Suppressor macrophage treated with lipopolysaccharide for 1 hour (primary cell): ENCODE measurements at places on chromosomes 13 and 19.
A peak's percentile ranks its signal among the peaks of the same experiment; 100 is the strongest.

- no peak for DNase-seq
These were observed 7.2 kb upstream of the EPHX3 start for GRCh38 chr19:15239337-15239949.

GRCh38 chr19:51256155-51256625 lies 5.3 kb downstream of the SIGLECL1 start:
- DNase-seq = no peak

DNA sequence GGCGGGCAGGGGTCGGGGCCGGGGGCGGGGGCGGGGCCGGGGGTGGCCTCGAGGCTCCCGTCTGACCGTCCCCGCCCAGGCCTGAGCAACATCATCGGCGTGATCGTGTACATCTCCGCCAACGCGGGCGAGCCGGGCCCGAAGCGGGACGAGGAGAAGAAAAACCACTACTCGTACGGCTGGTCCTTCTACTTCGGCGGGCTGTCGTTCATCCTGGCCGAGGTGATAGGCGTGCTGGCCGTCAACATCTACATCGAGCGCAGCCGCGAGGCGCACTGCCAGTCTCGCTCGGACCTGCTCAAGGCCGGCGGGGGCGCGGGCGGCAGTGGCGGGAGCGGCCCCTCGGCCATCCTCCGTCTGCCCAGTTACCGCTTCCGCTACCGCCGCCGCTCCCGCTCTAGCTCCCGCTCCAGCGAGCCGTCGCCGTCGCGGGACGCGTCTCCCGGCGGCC lies 9.4 kb upstream of the CACNG6 start:
- peak; percentile 22 for DNase-seq

DNA sequence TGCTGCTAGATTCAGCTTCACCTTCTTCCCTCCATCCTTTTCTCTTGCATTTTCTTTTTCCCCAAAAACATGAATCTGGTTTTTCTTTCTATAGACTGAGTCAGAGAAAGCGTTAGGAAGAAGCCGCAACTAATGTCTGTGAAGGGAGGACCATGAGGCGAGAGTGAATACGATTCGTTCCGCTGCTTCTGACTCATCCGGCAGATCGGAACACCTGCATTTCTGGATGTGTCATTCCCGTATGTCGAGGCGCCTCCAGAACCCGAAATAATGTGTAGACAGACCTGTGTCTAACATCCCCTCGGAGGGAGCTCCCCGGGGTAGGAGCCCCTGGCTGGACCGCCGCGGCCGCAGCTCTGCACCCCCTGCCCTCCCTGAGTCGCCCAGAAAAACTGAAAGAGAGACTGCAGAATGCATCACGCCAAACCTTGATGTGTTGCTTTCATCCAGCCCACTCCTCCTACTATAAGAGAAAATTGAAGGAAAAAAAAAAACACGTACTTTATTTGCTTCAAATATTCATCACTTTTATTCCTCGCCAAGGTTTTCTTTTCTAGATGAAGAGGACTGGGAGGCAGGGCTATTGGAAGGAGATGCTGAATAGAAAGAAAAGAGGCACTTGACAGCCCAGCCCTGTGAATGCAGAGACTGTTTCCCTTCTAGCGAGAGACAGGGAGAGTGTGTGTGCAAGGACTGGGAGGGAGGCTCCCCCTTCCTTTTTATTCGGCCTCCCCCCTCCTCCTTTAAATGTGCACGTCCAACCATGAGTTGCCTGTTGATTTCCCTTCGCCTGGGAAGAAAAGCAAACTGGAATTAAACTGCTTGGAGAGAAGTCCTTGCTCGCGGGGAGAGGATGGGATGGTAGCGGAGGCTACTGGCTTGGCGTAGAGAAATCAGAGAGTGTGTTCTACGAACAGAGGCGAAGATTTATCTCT lies 616 bp upstream of the PCDH17 start:
- no peak for DNase-seq

- no peak for DNase-seq
These were observed 951 bp upstream of the MTUS2 start for GRCh38 chr13:28819046-28819730.

- no peak for DNase-seq
These were observed 9.6 kb downstream of the MIR17HG start for GRCh38 chr13:91356919-91357612.

DNA sequence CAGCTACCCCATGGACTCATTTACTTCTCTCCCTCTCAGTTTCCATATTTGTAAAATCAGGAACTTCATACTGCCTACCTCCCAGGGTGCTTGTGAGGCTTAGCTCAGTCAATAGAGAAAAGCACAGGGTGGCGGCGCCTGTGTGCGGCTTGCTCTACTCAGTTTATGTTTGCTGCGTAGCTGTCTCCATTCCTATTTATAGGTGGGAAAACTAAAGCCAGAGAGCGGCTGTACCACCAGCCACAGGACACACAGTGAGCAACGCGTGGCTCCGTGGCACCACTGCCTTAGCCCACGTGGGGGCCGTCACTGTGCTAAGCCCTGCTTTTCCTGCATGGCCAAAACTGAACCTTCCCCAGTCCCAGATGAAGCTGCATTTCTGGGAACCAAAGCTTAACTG lies 292.4 kb downstream of the TEX29 start:
- DNase-seq = no peak

GRCh38 chr13:92379371-92379770 lies 847.2 kb upstream of the GPC6 start:
- DNase-seq = no peak

- DNase-seq = no peak
These were observed 133.9 kb downstream of the DCT start for GRCh38 chr13:94345374-94346195.

- DNase-seq = no peak
These were observed 26.5 kb upstream of the CASP14 start for GRCh38 chr19:15022752-15023151.

DNA sequence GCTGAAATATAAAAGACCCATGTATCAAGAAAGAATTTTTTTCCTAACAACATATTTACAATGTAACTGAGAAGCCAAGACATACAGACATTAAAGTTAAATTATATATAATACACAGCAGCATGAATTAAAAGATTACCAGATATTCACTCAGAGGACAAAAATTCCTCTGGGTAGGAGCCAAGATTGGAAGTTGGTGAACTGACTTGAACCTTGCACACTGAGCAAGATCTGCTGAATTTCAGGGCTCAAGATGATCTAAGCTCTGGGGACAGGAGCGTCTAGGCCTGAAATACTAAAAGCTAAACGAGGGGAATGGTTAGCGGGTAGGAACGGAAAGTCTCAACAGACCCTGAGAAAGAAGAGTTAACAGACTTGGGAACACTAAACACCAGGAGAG lies 8.5 kb downstream of the FOXO1 start:
- no peak for DNase-seq
